CD4-positive, alpha-beta T cell treated with Interleukin-21 for 1 hour (primary cell): ENCODE measurements at places on chromosomes 4 and X.

DNA sequence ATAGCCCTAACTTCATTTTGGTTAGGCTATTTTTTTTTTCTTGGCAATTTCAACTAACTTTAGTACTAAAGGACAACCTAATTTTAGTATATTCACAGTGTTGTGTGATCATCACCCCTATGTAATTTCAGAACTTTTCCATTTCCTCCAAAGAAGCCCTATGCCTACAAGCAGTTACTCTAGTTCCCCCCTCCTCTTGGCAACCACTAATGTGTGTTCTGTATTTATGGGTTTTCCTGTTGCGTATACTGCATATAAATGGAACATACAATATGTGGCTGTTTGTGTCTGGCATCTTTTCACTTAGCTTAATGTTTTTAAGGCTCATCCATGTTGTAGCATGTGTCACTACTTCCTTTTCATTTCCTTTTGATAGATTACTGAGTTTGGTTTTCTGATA is 57.6 kb downstream of the N4BP2 start:
- no peak for DNase-seq

- no peak for DNase-seq
Measured at GRCh38 chrX:44875185-44875489, 2.1 kb downstream of the KDM6A start.

DNA sequence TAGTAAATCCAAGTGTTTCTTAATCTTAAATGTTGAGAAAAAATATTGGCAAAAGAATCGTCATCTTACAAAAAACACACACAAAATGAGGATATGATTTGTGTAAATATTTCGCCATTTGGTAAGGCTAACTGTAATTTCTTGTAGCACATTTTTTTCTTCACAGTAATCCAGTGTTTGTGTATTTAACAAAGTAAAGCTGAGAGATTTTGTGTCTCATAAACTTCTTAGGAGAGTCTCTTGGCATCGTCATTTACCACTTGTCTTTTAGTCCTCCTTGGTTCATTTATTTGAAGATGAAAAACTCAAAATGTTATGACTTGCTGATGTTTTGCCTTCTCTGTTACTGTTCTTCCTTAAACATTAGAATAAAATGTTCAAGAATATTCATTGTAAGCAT is 326.7 kb upstream of the PITX2 start:
- DNase-seq, result no peak

GRCh38 chrX:106959901-106960300 is 39.7 kb downstream of the CLDN2 start:
- DNase-seq, result no peak

- no peak for DNase-seq
Measured at GRCh38 chrX:129754056-129755024, 15.6 kb downstream of the XPNPEP2 start.

DNA sequence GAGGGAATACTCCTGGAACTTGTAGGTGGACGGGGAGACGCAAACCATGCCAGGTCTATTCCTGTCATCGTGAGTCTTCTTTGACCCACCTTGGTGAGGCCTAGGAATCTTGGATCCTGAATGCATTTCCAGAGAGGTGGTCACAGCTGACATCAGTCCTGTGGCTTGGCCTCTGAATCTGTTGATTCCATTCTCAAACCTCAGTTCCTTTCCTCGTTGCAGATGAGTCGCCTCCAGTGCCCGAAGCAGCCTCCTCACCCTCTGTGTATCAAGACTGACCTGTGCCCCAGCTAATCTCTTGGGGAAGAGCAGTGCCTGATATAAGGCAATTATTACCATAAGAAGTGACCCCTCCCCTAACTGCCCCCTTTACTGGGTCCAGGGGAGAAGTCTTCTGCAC is 118.1 kb downstream of the SMIM20 start:
- DNase-seq, result no peak

DNA sequence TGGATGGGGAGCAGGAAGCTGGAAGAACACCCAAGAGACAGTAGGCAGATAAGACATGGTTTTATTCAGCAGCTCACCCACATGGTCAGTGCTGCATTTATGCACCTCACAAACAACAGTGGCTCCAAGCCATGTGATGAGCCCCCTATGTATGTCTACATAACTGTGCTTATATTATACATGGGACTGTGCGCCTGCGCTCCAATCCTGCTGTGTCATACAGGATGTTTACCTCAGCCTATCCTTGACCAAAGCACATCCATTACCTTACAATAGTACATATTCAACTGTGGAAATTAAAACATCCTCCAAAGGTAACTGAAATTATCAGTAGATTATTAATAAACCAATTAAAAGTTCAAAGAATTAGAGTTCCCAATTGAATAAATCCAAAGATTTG is 44.1 kb upstream of the SGMS2 start:
- DNase-seq, result peak; percentile 10

- no peak for DNase-seq
Measured at GRCh38 chrX:8692871-8693270, 39.1 kb downstream of the ANOS1 start.

GRCh38 chr4:170729897-170730296 is 640.1 kb upstream of the AADAT start:
- no peak for DNase-seq

DNA sequence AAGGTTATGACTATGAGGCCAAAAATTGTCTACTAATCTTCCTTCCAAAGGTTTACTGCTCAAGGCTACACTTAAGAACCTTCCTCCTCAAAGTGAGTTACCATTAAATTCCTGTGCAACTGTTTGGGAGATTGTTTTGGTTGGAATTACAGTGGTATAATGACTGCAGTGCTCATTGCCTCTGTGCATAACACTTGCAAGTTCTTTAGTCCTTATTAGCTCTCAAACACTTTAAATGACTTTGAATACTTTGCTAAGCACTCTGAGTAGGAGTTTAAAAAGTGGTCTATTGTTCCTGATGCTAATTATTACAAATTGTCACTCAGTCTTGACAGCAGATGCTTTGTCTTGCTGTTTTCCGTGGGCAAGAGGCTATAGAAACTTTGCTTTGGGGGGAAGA is 422.8 kb upstream of the PABPC4L start:
- no peak for DNase-seq

- DNase-seq, result no peak
Measured at GRCh38 chr4:44916411-44916810, 190.1 kb upstream of the GNPDA2 start.

- DNase-seq, result no peak
Measured at GRCh38 chrX:65509400-65509799, 25.2 kb downstream of the LAS1L start.

- no peak for DNase-seq
Measured at GRCh38 chr4:79652738-79653137, 244.7 kb upstream of the GK2 start.

DNA sequence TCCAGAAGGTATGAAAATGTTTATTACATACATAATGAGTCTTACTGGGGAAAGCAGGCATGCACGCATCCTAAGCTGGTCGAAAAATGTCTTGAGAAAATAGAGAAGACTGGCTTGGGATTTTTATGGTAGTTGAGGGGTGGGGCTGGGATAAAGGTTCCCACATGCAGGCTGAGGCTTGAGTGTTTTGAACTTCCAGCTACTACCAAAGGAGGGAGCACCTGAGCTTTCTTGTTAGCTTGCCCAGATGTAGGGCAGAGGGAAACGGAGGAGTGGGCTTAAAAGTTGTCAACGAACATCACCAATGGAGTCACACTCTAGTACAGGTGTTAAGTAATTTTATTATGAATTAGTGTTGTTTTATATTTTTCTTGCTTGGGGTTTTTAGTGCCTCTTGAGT is 39.6 kb upstream of the SRPX start:
- DNase-seq, result no peak

GRCh38 chr4:159018062-159018629 is 84.7 kb upstream of the RAPGEF2 start:
- DNase-seq, result no peak

- peak; percentile 21 for DNase-seq
Measured at GRCh38 chrX:71366674-71367256, 608 bp downstream of the TAF1 start.
